ENCODE measurements at places on chromosomes 1 and 21.

- DNase-seq, result no peak
Observed at GRCh38 chr1:38827318-38827717, 32.3 kb downstream of the RRAGC start.

DNA sequence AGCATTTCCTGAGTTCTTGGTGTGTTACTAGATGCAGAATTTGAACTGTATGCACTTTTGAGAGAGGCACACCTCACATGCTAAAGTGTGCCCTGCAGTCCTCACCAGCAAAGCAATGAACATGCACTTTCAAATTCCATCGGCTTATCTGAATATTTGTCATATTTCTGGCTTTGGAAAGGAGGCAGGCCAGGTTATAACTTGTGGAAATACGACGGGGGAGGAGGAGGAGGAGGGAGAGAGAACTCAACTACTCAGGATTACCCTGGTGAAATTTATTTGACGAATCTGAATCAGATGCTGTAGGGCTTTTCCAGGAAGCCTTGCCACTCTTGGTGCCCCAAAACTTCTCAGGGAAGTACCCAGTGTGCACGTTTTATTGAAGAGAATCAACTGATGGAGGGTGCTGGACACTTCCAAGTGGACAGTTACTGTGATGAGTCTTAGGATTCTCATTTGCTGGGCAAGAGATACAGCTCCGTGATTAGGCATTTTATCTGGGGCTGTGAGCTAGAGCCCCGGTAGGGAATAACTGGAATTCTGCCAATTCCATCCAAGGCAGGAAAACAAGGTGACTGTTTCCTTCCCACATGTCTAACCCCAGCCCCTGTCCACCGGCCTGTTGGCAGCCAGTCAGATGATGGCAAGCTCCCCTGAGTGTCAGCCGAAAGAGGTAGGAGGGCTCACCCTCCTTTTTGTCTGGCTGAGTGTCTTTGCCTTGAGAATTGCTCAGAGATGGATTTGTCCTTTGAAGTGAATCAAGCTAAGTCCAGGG is 3.8 kb downstream of the PDPN start:
- no peak for DNase-seq

GRCh38 chr1:6281511-6282402 is 20.9 kb upstream of the GPR153 start:
- DNase-seq, result no peak

GRCh38 chr1:201542309-201543035 is 3.5 kb downstream of the NAV1 start:
- peak; percentile 79 for DNase-seq

DNA sequence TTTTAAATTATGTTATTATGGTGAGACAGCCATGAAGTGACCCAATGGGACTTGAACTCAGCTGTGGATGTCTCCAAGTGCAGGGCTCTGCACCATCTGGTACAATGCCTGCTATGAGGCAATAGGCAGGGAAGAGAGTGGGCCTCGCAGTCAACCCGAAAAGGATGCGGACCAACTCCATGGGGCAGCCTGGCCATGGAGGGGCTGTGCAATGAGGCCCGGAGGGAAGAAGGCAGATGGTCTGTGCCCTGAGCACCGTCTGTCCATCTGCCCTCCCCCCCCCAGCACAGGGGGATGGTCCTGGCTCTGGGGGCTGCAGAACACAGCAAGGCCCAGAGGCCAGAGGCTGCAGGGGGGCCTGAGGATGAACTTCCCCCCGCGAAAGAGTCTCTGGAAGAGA is 17.0 kb downstream of the ESPN start:
- no peak for DNase-seq

GRCh38 chr1:212774584-212774983 is 17.0 kb downstream of the NSL1 start:
- DNase-seq, result peak; percentile 37

GRCh38 chr1:198837278-198838021 is 198.6 kb downstream of the PTPRC start:
- DNase-seq, result no peak

DNA sequence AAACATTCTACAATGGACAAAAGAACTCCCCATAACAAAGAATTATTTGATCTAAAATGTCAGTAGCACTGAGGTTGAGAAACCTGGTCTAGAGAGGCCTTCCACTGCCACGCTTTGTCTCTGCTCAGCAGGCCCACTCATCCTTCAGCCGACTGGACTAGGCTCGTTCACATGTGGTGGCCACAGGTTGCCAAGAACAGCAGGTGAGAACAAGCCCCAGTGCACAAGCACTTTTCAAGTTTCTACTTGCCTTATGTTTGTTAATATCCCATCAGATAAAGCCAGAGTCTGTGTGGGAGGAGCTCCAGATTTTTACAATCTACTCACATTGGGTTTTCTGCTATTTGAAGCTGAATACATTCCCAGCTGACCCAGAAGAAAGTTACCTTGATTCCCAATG is 9.1 kb upstream of the EFHD2 start:
- no peak for DNase-seq

GRCh38 chr1:226006686-226007085 is 7.5 kb upstream of the SDE2 start:
- no peak for DNase-seq

GRCh38 chr1:21524220-21524619 is 15.0 kb downstream of the ALPL start:
- no peak for DNase-seq

GRCh38 chr1:17731460-17731859 is 23.7 kb upstream of the ACTL8 start:
- DNase-seq, result no peak

GRCh38 chr1:65377496-65378246 is 42.8 kb upstream of the LEPR start:
- no peak for DNase-seq

- no peak for DNase-seq
Observed at GRCh38 chr1:186802388-186802787, 26.4 kb upstream of the PLA2G4A start.

- no peak for DNase-seq
Observed at GRCh38 chr1:184647471-184647870, 107.2 kb downstream of the EDEM3 start.

- DNase-seq, result no peak
Observed at GRCh38 chr21:42439284-42440186, 35.8 kb downstream of the UBASH3A start.
